A549 treated with DMSO at 1 μM for 4 hours (cell line): ENCODE measurements at places on chromosomes 1 and 21. TPM values are rescaled to one million over a fixed set of nuclear protein-coding genes. Genes with fewer than 3 reads are reported as not detected.

GART gene
- 65.5 to 76.6 TPM (median 72.0 TPM) in 5 replicates for total RNA-seq

DISC1 gene
- total RNA-seq = 0.11 to 0.34 TPM (median 0.24 TPM) in 5 replicates

ZNF593OS gene
- 0.07 to 0.78 TPM (median 0.21 TPM) in 4 of 5 replicates, not detected in the other for total RNA-seq

COL24A1 gene
- total RNA-seq = 0.01 to 0.03 TPM (median 0.03 TPM) in 3 of 5 replicates, not detected in the others

ZBTB8A gene
- total RNA-seq = 2.9 to 4.6 TPM (median 4.0 TPM) in 5 replicates

SPRR2A gene
- total RNA-seq = not detected in 5 replicates

AMY2A gene
- not detected in 5 replicates for total RNA-seq

AADACL3 gene
- not detected in 5 replicates for total RNA-seq

RAVER2 gene
- 4.7 to 5.9 TPM (median 5.5 TPM) in 5 replicates for total RNA-seq

CLEC20A gene
- not detected in 5 replicates for total RNA-seq

MYBPH gene
- not detected in 5 replicates for total RNA-seq
